Effector memory CD8-positive, alpha-beta T cell (primary cell): ENCODE measurements at places on chromosomes 3 and 15.

GRCh38 chr15:43545426-43545825, 28.0 kb downstream of the MAP1A start:
- H3K27ac ChIP-seq, result no peak overlapping the region
- no peaks in the 10 kb centered on the region for H3K36me3 ChIP-seq
- no peak for DNase-seq
- no peaks in the 10 kb centered on the region for H3K4me1 ChIP-seq
- H3K27me3 ChIP-seq, result no peaks in the 10 kb centered on the region

DNA sequence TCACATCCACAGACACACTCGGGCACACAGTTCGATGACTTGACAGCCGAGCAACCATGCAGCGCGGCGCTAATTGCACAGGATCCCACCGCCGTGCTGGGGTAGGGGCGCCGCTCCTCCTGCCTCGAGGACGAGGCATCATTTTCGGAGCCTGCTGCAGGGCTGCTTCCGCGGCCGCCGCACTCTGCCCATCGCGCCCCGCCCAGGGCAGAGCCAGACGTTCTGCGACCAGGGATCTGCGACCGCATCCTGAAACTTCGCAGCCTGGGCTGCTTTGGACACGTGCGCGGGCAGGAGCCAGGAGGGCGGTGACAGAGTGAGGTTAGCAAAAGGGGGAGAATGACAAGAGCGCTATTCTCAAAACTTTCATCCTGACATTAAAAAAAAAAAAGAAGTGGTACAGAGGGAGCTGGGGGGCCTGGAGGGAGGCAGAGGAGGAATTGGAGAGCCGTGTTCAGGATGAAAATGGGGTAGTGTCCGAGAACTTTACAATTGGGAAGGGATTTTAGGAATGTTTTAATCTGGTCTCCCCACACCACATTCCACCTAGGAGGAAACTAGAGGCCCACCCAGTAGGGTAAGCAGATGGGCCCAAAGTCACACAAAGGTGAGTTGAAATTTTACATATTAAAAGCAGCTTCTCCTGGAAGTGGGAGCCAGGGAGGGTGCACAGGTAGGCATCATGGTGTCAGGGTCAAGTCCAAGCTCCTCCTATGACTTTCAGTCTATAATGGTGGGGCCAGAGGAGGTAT, 15.9 kb downstream of the IGDCC3 start:
- peaks cover 20% of the 10 kb centered on the region for H3K27me3 ChIP-seq
- DNase-seq, result no peak
- peaks cover 6% of the 10 kb centered on the region for H3K36me3 ChIP-seq
- no peak overlapping the region for H3K27ac ChIP-seq

DNA sequence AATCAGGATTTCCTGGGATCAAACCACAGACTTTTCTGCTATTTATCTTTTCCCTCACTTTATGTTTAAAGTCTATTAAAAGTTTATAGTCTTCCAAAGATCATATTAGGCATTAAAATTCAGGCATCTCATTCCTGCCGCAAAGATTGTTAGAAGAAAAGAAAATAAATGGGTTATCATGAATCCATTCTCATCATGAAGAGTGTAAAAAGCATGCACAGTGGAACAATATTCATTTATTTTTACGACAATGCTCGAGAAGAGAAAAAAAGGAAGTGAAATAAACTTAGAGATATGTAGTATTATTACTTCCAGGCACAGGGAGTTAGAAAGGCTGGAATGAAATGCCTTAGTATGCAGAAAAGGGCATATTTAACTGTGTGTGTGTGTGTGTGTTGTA, 213.7 kb upstream of the PLSCR5 start:
- DNase-seq, result no peak
- no peaks in the 10 kb centered on the region for H3K4me1 ChIP-seq
- no peak overlapping the region for H3K4me3 ChIP-seq
- no peaks in the 10 kb centered on the region for H3K27me3 ChIP-seq
- H3K36me3 ChIP-seq, result no peaks in the 10 kb centered on the region
- H3K27ac ChIP-seq, result no peak overlapping the region

GRCh38 chr3:25449857-25450256, 21.8 kb downstream of the RARB start:
- H3K4me1 ChIP-seq, result no peaks in the 10 kb centered on the region
- no peak overlapping the region for H3K4me3 ChIP-seq
- DNase-seq, result no peak
- H3K36me3 ChIP-seq, result no peaks in the 10 kb centered on the region
